ENCODE measurements at places on chromosomes 3 and 15.

DNA sequence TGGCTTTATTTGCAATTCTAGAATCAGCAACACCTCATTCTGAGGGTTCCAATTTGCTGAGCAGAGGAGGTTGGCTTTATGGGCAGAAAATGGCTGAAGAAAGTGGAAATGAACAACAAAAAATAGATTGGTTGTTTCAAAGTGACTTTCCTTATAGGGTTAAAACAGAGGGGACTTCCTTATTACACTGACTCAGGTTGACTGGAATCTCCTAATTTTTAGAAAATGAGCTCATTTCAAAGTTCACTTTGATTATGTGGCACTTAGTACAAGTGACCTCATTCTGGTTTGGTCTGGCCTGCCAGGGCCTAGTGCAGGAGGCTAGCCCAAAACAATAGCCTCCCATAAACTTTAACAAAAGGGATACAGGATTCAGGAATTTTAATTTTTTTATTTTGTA lies 41.4 kb downstream of the NFKBIZ start:
- no peak for DNase-seq

- no peak for DNase-seq
Observed at GRCh38 chr3:12005951-12006625, 1.9 kb downstream of the SYN2 start.

GRCh38 chr3:33590541-33590940 lies 127.5 kb downstream of the CLASP2 start:
- no peak for DNase-seq

GRCh38 chr3:168284728-168285127 lies 189.0 kb upstream of the GOLIM4 start:
- DNase-seq, result no peak

GRCh38 chr3:66629982-66630368 lies 129.2 kb upstream of the LRIG1 start:
- DNase-seq, result no peak

- no peak for DNase-seq
Observed at GRCh38 chr15:52794665-52795463, 4.7 kb upstream of the ONECUT1 start.

DNA sequence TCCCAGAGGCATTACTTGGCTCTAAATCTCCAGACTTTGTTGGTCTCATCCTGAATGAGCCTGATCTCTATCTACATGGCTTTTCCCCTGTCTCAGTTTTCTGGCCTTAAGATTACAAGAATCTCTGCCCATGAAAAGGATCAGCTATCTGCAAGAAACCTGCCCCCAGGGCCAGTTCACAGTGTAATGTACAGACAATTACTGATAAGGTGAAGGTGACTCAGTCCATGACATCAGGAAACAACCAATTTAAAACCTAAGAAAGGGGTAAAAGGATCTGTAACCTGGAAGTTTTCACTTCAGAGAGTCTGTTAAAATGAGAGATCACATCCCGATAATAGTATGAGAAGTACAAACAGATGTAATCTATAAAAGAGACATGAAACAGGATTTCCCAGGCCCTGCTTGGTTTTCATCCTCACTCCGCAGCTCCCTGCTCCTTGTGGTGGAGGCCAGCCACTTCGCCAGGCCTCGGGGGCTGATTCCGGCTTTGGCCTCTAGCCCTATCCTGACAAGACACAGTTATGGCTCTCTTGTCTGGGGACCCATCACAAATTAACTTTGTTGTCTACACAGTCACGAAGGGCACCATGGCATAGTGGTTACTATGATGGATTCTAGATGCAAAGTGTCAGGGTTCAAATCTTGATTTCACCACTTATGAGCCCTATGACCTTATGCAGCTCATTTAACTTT lies 136.9 kb downstream of the THSD4 start:
- no peak for DNase-seq

DNA sequence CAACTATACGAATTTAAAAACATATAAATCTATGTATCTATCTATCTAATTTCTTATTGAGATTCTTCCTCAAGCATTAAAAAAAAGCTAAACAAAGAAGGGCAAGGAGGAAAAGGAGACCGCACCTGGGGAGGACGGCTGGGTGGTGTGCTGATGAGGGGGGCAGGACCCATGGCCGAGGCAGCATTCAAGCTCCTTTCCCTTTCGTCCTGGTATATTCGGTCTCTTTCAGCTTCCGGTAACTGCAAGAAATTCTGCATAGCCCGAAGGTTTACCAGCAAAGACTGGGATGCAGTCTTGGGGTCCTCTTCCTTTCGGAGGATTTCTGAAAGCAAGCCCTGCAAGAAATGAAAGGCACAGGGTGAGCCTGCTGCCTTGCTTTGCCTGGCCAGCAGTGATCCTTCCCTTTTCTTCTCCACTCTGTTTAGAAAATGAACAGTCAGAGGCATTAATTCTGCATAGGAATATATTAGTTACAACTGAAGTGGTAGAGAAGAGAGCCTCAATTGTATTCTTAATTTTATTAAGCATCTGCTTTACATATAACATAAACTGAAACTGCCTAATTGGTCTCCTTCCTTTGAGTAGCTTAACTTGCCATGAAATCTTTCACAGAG lies 38.8 kb downstream of the SATB1 start:
- DNase-seq, result no peak

GRCh38 chr15:97961067-97961954 lies 808 bp downstream of the ARRDC4 start:
- no peak for DNase-seq

DNA sequence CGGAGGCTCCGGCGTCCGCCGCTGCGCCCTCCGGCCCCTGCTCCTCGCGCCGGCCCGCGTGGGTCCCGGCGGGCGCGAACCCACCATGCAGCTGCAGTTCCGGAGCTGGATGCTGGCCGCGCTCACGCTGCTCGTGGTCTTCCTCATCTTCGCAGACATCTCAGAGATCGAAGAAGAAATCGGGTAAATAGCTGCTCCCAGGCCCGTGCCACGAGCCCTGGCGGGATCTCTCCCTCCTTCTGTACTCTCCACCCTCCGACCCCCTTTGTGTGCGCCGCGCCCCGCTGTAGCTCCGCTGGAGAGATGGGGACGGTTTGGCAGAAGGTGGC lies 263 bp downstream of the ST8SIA2 start:
- no peak for DNase-seq

Measured in cortex of kidney (tissue), 1 donor.